ENCODE measurements at places on chromosomes 2 and 18.

- no peak for DNase-seq
Observed at GRCh38 chr18:73715210-73715670, 432.4 kb downstream of the FBXO15 start.

DNA sequence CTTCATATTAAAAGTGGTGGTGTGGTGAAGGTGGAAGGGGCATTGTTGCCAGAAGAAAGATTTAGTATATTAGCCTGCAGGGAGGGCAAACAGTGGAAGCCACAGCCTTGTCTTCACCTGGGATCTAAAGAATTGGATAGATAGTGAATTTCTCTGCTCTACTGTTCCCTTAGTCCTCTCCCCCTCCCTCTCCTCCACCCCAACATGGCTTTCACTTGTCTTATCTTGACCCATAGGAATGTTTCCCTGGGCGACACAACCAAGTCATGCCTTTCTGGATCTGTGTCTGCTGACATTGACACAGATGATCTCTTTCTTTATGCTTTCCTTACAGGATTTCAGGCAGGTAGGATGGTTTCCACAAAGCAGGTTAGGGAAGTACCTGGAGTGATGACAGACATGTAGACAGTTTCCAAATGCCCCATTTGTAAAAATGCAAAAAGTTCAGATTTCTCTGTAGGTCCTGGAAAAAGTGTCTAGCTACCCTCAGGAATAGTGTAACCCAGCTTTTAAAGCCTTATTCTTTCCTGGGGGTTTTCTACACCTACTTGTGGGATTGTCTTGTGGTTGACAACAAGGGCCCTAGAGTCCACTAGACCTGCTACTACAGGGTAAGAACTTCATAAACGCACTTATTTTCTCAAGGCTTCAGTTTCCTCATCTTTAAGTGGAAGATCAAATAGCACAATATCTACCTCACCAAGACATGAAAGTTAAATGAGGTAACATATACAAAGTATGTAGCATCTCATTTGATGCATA, 184.2 kb upstream of the SP5 start:
- DNase-seq: no peak

DNA sequence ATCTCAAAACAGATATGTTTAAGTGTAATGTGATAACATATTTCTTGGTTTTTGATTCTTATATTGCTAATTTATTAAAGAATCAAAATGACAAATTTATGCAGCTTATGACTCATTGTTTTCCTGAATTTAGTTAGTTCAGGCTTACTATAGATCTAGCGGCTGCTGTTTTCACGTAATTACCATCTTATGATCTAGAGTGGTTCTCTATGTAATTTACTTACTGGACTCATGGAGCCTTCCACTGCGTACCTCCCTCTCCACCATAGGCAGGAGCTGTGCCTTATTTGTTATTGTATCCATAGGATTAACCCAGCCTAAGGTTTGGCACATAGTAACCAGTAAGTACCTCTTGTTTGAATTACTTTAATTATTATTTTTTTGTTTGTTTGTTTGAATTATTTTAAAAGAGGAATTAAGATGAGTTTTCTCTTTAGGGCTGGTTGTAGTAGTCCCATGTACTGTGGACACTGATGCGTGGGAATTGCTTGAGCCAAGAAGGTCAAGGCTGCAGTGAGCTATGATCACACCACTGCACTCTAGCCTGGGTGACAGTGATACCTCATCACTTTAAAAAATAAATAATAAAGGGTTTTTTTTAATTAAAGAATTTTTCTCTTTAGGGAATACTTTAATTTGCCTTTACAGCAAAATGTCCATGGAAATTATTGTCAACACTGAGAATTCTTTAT, 165.5 kb downstream of the PHLPP1 start:
- no peak for DNase-seq

DNA sequence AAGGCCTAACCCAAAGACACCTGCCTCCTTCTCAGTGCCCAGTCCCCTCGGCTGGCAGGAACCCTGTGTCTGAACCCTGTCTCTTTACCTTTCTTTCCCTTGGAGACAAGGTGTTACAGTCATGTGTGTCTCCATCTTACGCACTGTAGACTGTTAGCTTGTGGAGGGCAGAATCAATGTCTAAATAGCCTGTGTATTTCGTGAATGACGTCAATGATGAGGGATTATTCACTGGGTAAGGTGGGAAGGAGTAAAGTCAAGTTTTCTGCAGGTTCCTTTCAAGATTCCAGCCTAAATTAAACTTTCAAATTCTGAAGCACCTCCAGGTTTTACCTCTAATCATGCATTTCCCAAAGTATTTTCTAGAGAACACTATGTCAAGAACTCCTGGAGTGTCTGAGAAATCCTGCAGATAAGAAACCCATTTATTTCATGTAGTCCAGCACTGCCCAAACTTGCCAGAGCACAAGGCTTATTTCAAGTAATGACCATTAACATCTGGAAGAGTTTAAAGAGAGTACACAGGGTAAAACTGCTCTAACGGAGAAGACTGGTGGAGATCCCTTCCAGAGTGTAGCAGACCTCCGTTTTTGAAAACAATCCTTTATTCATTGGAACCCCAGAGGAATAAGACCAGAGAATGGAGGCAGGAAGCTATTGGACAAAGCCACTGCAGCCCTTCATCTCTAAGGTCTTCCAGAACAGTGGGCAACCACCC, 72.8 kb downstream of the KCNF1 start:
- no peak for DNase-seq

DNA sequence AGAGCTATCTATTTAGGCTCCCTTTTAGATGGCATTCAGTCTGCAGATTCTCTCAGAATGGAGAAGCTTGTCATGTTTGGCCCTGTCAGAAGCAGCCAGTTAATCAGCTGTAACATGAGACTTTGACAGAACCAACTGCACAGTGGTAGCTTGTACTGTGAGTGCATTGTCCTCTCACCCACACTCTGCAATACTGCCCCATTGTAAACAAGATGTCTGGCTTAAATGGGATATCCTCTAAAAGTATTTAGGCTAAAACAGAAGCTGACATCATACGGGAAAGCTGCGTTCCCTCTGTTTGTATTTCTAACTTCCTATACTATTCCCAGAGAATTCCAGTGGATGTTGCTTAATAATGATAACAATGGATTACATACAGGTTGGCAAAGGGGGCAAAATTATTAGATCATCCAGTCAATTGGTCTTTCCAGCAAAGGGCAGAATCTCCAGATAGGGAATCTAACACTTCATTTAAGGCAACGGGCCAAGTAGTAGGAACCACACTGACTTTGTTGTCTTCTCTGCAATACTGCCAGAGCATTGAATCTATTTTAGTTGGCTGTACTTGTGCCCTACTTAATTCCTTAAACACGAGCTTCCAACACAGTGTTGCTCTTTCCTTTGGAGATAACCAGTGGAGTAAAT, 15.4 kb upstream of the STAT4 start:
- DNase-seq: peak; percentile 64

DNA sequence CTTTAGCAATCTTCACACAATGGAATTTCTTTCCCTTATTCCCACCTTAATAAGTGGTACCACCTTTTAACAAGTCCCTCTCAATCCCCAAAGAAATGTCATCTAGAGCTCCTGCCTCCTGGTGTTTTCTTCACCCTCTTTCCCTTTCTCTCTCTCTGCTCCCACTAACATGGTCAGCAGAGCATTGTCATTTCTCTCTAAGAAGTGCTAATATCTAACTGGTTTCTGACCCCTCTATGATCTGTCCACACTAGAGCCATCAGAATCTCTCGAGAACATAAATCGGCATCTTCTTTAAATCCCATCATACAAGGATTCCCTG, 161.2 kb upstream of the DTNA start:
- no peak for DNase-seq

- DNase-seq: no peak
Observed at GRCh38 chr2:150023044-150023443, 435.5 kb upstream of the MMADHC start.

GRCh38 chr18:37389041-37389440, 176.6 kb downstream of the CELF4 start:
- DNase-seq: no peak

DNA sequence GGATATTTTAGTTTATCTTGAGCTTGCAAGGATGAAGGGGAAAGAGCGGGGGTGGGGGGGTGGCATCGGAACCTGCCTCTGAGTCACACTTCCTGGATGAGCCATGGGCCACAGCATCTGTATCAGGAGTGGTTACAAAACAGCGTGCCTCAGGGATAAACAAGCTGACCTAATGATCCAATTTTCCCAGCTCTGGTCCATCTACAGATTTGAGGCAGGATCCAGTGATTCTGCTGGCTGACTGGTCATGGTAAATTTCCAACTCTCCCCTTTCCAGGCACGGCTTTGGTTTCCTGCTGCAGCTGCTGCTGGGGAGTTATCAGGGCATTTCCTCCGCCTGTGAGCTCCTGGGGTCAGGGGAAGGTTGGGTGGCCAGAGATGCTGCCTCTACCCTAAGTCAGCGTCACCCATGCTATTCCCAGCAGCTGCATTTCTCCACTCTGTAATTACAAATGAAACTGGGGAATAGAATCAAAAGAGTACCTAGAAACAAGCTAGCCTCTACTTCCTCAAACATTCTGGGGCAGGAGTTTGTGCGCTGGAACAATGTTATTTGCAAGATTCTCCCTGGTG, 4.7 kb upstream of the HPCAL1 start:
- no peak for DNase-seq

DNA sequence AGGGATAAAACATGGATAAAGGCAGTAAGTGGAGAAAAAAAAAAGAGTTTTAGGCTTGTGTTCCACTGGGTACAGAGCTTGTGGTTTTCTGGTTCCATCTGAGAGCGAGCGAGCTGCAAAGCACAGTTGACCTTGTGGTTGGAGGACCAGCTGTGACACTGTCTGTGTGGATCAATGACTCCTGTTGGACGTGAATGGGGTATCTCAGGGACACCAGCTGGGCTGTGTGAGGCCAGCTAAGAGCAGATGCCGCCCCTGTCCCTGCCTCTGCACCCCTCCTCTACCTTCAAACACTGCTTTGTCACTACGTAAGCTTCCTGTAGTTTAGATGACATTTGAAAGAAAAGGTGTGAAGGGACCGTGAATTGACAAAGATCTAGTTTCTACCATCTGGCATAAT, 67.8 kb downstream of the QPCT start:
- DNase-seq: no peak

- no peak for DNase-seq
Observed at GRCh38 chr2:142841788-142842187, 35.7 kb upstream of the KYNU start.

- DNase-seq: no peak
Observed at GRCh38 chr2:23734416-23734815, 192.5 kb downstream of the ATAD2B start.

GRCh38 chr2:239035361-239035814, 187.5 kb downstream of the TWIST2 start:
- no peak for DNase-seq

DNA sequence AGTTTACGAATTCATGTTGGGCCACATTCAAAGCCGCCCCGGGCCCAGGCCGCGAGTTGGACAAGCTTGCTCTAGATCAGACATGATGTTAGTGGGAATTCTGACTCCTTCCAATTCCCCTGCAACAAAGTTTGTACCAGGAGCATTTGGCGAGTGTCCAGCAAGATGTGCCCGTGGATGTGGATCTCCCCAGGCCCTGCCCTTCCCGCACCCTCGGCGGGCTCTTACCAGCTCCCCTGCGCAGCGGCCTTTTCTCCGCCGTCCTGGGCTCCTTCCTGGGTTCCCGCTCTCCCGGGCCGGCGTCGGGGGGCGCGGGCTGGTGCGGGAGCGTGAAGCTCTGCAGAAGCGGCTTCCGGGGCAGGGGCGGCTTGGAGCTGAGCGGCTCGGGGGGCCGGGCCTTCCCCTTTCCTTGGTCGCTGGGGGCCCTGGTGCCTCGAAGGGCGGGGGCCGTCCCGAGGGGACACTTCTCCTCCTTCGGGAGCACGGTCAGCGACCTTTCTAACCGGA, 90.8 kb upstream of the MGAT4A start:
- no peak for DNase-seq

GRCh38 chr18:10336749-10337350, 117.6 kb upstream of the APCDD1 start:
- DNase-seq: no peak

DNA sequence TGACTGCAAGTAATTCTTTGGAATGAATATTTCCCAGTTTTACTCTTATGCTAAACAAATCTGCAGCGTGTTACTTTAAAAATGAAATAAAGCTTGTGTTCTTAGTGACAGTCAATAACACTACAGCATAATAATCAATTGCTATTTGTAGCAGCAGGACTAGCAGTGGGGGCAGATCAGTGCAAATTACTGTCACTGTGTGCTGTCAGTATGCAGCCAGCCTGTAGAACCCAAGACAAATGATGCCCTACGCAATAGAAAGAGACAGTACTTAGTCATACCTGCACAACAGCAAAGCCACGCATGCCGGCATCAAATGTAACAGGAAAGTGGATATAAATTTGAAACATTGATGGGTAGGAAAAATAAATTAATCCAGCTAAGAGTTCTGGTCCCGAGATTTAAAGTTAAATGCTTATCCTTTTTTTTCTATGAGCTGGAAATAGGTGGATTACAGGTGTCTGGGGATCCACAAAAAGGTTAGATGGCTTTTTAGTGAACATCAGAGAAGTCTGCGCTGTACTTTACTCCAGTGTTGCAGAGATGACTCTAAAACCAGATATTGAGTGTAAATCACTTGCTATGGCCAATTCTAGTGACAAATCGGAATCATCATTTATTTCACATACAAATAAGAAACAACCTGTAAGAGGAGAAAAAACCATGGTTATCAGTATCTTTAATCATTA, 812.4 kb upstream of the ZEB2 start:
- DNase-seq: no peak

DNA sequence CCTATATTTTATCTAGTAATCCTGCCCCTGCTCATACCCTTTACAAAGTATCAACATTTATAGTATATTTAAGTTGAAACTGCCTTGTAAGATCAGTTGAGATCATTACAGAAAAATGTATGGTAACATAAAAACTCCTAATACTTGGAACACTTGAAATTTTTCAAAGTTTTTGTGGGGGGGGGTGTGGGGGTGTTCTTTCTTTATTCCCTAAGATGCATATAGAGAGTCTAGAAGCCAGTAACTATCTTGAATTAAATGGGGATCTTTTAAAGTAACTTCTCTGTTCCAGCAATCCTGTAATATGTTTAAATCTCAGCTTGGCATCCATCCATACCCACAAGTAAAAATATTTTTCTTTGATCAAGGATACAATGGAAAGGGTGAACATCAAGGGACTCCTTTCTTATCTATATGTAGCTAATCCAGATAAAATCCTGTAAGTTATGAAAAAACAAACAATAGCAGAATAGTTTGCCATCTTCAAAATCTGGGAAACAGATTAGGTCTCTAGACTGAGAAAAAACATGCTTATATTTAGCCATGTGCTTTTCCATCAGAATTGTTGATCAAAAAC, 455.3 kb downstream of the MEIS1 start:
- no peak for DNase-seq

GRCh38 chr2:102172745-102173144, 14.1 kb upstream of the IL1RL2 start:
- no peak for DNase-seq

GRCh38 chr2:178478130-178478438, 316 bp downstream of the FKBP7 start:
- no peak for DNase-seq

GRCh38 chr18:32696376-32696775, 76.4 kb downstream of the KLHL14 start:
- DNase-seq: no peak

Data from NCI-H2029 (cell line).